ENCODE measurements at places on chromosomes 5 and 9.

DNA sequence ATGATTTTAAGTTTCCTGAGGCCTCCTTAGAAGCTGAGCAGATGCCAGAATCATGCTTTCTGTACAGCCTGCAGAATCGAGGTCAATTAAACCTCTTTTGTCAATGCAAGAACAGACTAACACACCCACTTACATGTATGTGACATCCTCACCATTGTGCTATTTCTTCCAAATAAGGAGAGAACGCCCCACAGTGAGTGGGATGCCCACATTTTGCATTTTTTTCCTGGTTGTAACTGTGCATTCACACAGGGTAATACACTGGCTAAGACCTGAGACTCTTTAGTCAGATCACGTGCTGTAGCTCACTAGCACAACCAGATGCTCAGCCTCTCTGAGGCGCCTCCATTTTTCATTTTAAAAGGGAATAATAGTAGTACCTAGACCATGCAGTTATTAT is 4.4 kb upstream of the CEMIP2 start:
- DNase-seq: no peak

DNA sequence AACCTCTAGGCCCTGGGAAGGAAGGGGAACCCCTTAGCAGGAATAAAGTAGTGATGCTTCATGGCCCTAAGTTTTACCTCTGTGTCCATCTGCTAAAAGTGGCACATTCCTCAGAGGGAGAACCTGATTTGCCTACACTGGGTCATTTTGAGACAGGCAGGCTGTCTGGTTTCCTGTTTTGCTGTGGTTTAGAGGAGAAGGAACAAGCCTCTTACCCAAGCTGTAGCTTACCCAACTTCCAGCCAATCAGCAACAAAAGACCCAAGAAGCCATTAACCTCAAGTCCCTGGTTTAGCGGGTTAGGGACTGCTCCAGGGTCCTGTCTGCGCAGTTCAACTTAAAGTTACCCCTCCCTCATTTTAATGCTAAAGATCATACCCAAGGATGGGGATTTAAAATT is 411.0 kb downstream of the MAT2B start:
- DNase-seq: no peak

GRCh38 chr5:14552017-14552416 is 29.6 kb upstream of the OTULINL start:
- no peak for DNase-seq

DNA sequence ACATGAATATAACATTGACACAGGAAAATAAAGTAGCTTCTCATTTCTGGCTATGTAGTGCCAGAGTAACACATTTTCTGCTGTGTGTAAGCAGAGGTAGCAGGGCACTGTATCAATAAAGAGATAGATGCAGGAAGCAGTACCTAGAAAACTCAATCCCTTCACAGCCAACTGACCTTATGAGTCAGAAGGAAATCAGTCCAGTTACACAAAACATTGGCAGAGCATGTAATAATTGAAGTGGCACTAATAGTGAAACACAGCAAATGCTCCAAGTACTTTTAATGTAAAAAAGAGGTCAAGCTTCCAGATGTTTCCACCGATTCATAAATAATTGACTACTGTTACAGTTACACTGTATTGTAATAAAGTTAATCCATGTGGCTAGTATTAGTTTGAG is 706.6 kb downstream of the EFNA5 start:
- no peak for DNase-seq

DNA sequence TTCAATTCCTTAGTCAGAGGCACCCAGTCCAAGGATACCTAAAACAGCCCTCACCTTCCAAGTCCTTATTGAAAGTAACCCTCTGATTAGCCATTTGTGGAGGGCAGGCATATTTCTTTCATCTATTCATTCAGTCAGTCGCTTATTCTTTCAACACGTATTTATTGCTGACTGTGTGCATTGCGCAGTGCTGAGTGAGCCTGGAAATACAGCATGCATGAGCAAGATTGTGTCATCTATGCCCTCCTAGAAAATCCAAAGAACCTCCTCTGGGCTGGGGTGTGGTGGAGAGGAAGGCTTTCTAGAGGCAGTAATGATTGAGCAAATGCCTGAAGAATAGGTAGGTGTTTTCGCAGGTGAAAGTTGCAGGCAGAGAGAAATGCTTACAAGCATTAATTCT is 8.5 kb upstream of the FEM1C start:
- DNase-seq: no peak

GRCh38 chr9:82600536-82601292 is 462.2 kb downstream of the RASEF start:
- no peak for DNase-seq

DNA sequence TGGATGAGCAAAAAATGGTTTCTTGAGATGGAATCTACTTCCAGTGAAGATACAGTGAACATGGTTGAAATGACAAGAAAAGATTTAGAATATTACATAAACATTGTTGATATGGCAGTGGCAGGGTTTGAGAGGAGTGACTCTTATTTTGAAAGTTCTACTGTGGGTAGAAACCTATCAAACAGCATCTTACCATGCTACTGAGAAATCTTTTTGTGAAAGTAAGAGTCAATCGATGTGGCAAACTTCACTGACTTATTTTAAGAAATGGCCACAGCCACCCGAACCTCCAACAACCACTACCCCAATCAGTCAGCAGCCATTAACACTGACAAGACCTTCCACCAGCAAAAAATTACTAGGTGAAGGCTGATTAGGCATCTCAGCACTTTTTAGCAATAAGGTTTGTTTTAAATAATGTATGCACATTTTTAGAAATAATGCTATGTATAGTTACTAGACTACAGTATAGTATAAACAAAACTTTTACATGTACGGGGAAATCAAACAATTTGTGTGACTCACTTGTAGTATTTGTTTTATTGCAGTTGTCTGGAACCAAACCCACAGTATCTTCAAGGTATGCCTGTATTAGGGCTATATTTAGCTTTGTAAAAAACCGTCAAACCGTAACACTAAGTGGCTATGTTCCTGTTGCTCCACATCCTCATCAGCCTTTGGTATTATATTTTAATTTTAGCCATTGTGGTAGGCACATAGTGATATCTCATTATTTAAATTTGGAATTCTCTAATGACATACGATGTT is 30.6 kb upstream of the ADAMTS6 start:
- no peak for DNase-seq

DNA sequence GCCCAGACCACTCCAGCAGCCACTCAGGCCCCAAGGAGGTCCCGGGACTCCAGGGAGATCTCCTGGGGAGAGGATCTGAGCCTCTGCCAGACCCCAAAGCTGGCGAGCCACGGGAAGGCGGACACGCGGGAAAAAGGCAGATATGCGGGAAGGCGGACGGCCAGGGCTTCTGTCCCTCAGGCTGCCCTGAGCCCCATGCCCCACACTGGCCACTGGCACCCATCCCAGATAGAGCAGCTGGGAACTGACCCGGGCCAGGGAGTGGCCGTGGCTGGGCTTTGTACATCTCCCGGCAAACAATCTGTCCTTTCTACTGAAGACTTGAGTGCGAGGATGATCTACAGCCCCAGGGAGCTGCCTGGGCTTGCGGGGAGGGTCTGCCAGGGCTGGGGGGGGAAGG is 21.1 kb upstream of the NOTCH1 start:
- no peak for DNase-seq

DNA sequence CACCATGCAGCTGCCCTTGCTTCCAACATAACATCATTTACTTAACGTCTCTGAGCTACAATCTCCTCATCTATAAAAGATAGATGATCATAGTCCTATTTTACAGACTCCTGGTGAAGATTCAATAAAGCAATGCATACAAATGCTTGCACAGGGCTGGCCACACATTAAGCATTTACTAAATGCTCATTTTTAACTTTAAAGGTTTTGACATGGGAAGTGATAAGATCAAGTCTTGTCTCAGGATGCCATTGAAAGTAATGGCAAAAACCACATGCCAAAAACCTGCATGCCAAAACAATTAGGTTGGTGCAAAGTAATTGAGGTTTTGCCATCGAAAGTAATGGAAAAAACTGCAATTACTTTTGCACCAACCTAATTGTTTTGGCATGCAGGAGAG is 181.2 kb upstream of the ADRA1B start:
- no peak for DNase-seq

DNA sequence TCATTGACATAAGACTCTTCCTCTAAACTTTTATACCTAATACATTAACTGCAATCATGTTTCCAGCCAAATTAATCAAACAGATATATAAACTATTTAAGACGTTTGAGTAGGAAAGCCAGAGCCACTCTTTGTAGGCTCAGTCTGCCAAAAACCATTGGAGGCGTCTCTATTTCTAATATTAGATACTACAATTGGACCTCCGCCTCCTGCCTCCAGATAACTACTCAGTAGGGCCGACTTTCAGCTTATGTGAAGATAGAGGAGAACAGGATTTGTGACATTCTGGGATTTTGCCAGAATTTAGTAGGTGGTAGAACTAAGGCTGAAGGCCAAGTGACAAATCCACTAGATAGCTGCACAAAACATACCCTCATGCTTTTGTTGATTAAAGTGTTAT is 463.0 kb downstream of the CETN3 start:
- DNase-seq: no peak

DNA sequence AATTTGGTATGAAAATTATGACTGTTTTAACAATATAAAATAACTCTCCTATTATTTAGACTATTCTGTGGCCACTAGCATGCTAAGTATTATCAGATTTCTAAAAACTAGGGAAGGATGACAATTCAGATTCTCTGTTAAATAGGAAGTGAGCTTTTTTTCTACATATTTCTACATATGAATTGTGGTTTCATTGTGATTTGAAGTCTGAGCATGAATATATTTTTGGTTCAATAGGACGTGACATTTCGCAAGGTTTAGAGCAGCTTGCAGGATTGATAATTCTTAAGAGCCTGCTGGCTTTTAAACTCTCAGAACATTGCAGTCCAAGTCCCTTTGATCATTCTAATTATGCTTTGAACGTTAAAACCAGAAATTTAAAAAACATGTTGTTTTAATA is 82.9 kb downstream of the ADGRV1 start:
- no peak for DNase-seq

DNA sequence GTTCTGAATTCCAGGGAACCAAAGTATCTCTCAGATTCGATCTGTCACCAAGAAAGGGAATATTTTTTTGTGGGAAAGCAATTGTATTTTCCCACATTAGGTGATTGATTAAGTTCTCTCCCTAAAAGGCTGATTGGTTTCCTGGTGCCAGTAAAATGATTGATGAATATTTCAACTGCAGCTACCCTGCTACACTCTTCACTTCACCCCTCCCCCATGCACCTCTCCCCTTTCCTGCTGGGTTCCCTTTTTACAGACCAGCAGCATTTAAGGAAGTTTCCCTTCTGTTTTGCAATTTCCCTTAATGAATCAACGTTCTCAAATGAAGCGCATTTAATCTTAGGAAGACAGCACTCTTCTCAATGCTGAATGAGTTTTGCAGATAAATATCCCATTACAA is 13.1 kb downstream of the NR6A1 start:
- DNase-seq: no peak

DNA sequence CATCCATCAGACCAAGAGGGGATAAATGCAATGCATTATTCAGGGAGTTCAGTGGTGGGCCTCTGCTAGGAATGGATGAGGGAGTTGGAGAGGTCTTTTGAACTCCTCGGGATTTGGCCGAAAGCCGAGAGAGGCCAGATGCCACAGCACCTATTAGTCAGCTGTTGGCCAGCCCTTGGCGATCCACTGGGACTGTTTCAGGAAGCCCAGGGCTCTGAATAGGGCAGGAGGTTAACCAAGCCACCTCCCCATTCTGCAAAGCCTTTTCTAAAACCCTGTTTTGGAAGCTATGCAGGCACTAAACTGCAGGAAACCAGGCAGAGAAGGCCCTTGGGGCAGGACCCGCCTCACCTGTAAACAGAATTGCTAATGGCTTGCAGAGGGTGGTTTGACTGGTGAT is 37.8 kb downstream of the ASTN2 start:
- no peak for DNase-seq

GRCh38 chr9:77176686-77177142 is 620 bp upstream of the VPS13A start:
- DNase-seq: no peak

DNA sequence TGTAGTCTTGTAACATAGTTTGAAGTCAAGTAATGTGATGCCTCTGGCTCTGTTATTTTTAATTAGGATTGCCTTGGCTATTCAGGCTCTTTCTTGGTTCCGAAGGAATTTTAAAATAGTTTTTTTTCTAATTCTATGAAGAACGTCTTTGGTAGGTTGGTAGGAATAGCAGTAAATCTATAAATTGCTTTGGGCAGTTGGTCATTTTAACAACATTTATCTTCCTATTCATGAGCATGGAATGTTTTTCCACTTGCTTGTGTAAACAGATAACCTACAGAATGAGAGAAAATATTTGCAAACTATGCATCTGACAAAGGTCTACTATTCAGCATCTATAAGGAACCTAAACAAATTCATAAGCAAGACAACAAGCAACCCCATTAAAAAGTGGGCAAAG is 173.2 kb upstream of the TRPC7 start:
- no peak for DNase-seq

- no peak for DNase-seq
Observed at GRCh38 chr9:134971696-134972095, 54.0 kb upstream of the FCN1 start.

DNA sequence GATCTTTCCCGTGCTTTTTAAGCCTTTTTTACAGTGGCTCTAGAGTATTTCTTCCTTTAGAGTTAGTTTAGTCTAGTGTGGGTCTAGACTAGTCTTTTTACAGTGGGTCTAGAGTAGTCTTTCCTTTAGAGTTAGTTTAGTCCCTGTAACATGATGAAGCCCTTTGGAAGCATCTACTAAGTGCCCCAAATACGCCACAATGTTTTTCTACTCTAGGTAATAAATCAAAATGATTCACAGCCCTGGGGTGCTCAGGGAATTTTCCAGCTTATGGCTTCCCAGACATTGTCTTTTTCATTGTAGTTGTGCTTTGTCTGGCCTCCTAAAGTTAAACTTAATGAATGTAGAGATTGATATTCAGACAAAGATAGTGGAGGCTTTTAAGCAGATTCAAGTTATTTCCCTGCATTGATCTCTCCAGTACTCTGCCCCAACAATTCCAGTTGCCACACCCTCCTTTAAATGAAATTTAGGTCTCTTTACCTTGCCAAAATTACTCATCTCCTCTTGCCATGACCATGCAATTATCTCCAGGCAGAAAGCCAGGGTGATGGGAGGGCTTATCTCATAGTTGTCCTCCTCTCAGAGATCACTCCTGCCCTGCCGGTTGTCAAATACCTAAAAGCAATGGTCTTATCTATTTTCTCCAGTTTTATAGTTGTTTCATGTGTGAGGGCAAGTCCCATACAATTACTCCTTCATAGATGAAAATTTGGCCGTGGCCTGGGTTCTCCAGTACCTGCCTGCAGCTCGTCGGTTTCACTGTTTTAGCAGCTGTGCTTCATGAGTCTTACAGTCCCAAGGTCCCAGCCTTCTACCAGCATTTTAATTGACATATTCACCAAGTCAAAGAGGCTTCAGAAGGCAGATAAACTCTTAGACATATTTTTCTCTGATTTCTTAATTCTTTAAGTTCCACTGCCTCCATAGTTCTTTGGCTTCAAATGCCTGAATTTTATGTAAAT is 794.0 kb upstream of the COX7C start:
- no peak for DNase-seq

GRCh38 chr9:2023532-2023931 is 8.4 kb downstream of the SMARCA2 start:
- no peak for DNase-seq

GRCh38 chr5:73096239-73096575 is 24.2 kb upstream of the TMEM171 start:
- no peak for DNase-seq

GRCh38 chr5:2105141-2105540 is 222.4 kb upstream of the IRX4 start:
- no peak for DNase-seq
